Esophagus muscularis mucosa (tissue), 4 donors: ENCODE measurements at places on chromosomes 11 and 22. TPM values are rescaled to one million over a fixed set of nuclear protein-coding genes. Genes with fewer than 3 reads are reported as not detected.

The RFPL1 gene
- total RNA-seq = not detected

The SAA1 gene
- 1.2 TPM for total RNA-seq

The TUBGCP6 gene
- 38.0 TPM for total RNA-seq

DNA sequence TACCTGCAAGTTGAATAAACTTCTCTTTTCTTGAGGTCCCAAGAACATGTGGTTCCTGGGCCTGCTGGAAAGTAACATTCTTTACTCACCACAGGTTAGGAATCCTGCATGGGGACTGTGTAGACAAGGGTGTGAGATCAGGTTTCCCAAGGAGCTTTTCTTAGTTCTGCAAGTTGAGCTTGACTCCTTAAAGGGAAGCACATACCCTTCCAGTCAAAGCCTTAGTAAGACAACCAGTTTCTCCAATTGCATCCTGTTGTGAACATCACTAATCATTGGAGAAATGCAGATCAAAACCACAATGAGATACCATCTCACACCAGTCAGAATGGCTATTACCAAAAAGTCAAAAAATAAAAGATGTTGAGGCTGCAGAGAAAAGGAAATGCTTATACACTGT lies 48.3 kb upstream of the PAK1 start:
- DNase-seq = no peak

DNA sequence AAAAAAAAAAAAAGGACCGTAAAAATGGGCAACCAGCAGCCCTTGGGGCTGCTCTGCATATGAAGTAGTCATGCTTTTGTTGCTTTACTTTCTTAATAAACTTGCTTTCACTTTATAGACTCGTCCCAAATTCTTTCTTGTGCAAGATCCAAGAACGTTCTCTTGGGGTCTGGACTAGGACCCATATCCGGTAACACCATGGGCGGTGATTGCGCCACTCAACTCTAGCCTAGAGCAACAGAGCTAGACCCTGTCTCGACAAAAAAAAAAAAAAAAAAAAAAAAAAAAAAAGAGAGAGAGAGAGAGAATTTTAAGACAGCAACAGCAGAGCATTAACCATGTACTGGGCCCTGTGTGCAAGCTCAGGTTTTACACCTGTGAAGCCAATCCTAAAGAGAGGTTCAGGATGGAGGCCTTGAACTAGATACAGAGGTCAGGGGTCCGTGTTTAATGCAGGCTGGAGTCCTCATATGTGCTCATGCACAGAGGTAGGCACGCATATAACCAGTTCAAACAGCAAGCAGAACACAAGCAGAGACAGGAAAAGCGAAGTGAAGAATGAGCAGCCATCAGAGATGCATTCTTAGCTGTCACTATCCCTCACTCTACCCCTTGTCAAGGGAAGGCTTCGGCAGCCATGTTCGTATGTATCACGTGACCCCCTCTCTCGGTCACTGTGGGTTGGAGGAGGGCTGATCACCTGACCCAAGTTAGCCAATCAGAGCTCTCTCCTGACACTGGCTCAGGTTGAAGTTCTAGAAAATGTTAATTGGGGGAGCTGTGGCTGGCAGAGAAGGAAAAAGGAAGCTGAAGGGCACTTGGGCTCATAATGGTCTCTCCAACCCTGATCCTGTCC lies 16.7 kb upstream of the SYT12 start:
- no peak for DNase-seq

GRCh38 chr11:127027000-127027399 lies 26.4 kb upstream of the KIRREL3 start:
- DNase-seq = no peak

DNA sequence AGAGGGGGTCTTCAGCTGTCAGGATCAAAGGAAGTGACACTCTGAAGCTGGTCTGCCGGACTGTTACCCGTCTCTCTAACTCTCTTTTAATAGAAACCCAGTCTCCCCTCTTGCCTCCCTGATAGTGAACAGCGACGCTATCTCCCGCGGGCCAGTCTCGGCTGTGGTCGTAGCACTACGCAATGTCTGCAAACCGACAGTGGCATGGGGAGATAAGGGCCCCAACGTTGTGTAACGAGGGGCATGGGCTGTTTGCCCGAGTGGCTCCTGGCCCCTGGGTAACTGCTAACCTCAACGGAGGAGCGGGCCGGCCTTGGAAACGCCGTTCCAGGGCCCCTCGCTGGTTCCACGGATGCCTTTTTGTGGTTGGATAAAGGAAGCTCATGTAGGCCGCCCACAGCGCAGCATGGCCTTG lies 23.3 kb downstream of the ZBTB16 start:
- DNase-seq = no peak

GRCh38 chr11:75188671-75189070 lies 37.8 kb downstream of the SLCO2B1 start:
- DNase-seq = no peak

- no peak for DNase-seq
Observed at GRCh38 chr11:79092791-79093353, 348.0 kb downstream of the TENM4 start.
